ENCODE measurements at places on chromosomes 12 and 14. TPM values are rescaled to one million over a fixed set of nuclear protein-coding genes. Genes with fewer than 3 reads are reported as not detected.

DNA sequence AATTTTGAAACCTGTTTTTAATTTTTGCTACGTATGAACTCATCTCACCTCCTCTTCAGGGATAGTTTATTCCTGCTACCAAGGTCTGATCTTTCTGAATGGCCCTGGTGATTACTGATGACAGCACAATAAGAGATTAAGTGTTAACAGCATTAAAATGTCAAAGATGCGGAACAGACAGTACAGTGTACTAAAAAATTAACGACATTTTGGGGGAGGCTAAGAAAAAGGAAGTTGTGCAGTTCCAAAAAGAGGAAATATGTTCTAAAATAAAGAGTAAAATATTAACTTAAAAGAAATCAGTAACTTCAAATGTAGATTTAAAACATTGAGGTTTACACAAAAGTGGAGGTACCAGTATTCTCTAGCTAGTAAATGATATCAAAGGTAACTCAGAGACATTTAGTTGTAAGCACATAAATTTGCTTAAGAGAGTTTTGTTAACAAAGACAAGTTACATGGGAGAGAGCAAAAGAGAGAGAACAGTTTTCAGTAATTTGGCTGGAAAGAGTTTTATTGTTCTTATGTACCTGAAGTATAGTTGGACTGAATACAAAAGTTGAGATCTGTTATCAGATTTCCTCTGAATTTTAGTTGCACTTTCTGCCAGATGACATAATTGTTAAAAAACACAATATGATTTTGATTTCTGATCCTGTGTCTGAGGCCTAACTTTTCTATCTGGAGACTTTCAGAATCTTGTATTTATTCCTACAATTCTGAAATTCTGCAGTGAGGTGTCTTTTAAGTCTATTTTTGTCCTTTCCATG lies 4.2 kb upstream of the CLECL1 start:
- no peak for DNase-seq

DNA sequence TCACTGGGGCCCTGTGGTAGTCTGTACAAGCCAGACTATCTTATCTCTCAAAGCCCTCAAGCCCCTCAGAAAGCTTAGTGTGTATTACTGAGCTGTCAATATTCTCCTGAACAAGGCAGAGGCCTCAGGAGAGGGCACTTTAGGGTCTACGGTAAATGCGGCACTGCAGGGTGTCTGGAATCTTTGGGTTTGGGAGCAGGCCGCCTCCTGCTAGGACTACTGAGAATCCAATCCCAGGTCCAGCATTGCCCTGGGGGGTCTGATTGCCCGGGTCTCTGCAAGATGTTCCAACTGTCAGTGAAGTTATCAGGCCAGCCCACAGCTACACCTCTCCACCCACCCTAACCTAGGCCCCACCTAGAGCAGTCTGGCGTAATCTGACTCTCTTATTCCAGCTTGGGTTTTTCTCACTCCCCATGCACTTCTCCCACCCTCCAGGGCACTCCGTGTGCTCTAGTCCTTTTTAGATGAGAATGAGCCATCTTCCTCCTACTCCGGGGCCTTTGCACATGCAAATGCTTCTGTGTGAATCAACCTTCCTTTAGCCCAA lies 4.3 kb upstream of the ZFP36L1 start:
- DNase-seq, result no peak

DNA sequence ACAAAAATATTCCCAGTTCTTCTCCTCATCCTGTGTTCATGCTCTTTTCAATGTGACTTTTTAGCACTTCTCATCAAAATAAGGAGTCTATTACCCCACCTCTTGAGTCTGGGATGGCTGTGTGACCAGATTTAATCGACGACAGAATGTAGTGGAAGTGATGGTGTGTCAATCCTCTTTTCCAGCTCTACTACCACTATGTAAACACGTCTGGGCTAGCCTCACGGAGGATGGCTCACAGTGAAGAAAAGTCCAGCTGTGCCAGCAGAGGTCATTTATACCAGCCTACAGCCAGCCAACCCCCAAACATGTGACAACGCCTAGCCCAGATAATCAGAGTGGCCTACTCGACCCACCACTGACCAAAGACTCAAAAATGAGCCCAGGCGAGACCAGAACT lies 37.3 kb upstream of the FGF6 start:
- no peak for DNase-seq

The SOAT2 gene
- not detected for total RNA-seq
